AG20443 (cell line): ENCODE measurements at places on chromosomes 5 and 9.

DNA sequence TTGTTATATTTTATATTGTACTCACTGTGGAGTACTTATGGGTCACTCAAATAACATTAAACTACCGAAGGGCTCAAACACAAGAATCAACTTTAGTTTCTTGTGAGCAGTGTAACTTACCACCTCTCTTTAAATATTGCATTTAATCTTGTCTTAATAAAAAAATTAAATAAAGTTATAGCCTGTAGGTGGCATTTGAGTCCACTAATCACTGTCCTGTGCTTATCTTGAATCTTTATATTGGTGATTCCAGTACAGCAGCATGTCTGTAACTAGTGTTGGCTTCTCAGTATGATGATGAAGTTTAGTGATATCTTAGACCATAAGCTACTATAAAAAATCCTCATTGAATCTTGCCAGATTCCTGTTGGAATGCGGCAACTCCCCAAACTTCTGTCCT, 313.8 kb downstream of the FAM170A start:
- no peak for DNase-seq

DNA sequence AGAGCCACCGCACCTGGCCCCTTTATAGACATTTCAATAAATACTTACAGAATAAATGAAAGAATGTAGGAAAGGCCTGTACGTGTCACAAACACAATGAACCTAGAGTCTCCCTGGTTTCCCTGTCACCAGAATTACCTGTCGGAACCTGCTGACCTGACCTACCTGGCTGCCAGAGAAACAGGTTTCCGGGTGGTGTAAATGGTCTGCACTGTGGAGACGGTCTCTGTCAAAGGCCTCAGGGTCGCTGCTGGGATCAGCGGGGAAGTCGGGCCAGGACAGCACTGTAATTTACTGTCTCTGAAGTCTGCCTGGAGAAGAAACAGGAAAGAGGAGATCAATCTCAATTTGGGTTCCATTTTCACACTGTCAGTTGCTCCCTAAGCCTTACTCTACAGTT, 9.3 kb upstream of the FRRS1L start:
- no peak for DNase-seq

DNA sequence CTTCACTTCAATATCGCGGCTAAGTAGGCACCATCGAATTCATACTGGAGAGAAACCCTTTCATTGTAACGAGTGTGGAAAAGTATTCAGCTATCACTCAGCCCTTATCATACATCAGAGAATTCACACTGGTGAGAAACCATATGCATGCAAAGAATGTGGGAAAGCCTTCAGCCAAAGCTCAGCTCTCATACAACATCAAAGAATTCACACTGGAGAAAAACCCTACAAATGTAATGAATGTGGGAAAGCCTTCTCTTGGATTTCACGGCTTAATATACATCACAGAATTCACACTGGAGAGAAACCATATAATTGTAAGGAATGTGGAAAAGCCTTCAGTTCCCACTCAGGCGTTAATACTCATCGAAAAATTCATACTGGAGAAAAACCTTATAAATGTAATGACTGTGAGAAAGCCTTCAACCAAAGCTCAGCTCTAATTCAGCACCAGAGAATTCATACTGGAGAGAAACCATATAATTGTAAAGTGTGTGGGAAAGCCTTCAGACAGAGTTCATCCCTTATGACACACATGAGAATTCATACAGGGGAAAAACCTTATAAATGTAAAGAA, 9.5 kb downstream of the ZNF879 start:
- DNase-seq = no peak

DNA sequence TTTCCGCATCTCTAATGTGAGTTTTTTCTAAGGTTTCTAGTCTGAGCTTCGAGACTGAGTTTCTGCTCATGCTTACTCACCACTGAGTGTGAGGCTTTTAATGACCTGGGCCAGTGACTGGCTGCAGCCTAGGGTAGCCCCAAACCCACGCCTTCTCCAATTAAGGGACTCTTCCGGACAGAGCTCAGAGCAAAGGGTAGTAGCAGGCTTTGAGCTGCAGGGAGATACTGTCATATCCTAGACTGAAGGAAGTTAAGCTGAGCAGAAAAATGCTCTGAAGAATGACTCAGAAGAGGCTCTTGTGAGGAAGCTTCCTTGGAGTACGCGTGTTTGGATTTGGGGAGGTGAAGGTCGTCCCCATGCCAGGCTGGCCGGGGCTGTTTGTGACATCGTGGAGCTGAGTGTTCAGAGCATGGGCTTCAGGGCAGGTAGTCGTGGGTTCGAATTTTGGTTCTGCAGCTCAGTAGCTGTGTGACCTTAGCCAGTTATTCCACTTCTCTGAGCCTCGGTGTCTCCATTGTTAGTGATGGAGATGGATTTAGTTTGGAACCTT, 3.5 kb downstream of the USP20 start:
- peak; percentile 78 for DNase-seq

DNA sequence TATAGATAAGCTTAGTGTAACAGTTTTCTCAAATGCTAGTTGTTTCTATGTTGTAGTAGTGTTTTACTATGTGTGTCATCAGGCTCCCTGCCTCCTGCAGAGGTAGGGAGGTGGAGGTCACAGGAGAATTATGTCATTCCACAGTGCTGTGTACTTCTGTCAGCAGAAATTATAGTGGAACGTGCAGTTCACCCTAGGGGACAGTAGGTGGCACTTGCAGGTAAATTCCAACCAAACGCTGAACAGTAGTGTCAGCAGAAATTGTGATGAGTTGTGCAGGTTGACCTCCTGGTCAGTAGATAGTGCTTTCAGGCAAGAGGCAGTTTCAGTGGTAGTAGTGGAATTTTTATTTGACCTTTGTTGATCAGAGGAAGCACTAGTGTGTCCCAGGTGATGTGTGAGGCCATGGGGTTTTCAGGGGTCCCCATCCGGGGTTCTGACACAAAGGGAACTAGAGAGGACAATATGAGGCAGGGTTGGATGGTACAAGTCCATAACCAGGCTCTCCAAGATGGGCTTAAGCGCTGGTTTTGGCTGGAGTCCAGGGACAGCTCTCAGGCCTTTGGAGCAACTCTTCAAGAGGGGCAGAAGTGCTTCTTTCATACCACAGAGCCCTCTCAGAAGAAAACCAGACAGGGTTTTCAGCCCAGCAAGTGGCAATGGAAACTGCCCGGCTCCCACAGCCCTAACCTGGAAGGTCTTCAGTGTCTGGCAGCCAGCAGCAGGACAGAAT, 402.9 kb downstream of the CYLC2 start:
- peak; percentile 7 for DNase-seq

GRCh38 chr5:124679578-124680199, 66.8 kb downstream of the ZNF608 start:
- no peak for DNase-seq

DNA sequence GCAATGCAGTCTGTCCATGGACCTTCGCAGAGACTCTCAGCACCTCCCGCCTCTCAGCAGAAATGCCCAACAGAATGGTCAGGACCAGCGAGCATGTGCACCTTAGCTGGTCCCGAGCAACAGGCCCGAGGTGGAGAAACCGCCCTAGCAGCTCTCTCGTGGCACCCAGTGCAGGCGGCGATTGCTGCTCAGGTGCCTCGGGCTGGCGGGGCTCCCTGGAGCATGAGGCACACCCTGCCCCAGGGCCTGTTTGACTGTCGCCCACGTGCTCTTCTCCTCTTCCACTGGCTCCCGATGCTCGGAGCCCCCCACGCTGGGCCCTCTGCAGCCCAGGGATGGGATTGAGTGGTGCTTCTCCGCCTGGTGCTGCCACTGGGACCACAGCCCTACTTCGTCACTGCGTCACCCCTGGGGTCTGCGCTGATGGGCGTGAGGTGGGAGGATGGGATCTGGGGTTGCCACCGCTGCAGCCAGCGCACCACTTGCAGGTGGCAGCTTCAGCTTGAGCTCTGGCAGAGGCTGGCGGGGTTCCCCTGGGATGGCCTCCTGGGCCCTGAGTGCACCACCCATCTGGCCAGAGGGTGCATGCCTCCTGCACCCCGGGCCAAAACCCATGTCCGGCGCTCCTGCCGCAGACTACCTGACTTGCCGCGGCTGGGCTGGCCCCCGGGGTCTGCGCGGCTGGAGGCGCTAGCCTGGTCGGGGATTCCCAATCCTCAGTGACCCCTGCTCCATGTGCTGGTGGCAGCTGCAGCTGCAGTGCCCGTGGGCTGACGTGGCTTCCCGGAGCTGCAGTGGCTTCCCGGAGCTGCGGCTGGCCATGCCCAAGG, 244.2 kb downstream of the FOXD4L6 start:
- peak; percentile 8 for DNase-seq

DNA sequence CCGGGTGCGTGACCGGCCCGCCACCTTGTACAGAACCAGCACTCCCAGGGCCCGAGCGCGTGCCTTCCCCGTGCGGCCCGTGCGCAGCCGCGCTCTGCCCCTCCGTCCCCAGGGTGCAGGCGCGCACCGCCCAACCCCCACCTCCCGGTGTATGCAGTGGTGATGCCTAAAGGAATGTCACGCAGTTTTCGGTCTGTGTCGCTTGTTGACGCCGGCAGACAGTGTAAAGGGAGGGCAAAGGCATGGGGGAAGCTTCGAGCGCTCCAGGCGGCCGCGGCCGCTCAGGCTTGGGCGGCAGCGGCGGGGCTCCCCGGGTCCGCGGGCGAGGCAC, 1.3 kb downstream of the LRRC26 start:
- DNase-seq = no peak
